ENCODE measurements at places on chromosomes 6 and 20. TPM values are rescaled to one million over a fixed set of nuclear protein-coding genes. Genes with fewer than 3 reads are reported as not detected.
A peak's percentile ranks its signal among the peaks of the same experiment; 100 is the strongest.

The CPXM1 gene
- polyA plus RNA-seq: not detected

DNA sequence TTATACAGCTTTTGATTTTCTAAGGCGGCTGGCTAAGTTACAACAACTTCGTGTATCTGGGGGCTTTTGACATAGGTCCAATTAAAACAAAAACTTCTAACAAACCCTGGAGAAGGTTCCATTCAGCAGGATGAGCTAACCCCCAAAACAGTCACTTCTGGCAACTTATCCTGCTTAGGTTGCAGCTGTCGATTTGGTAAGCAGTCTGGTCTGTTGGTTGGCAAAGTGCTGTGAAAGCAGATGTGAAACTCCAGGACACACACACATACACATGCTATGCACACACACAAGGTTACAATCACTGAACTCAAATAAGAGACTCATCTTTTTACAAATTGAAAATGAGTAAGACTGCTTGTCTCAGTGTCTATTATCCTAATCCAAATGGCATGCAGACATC is 119.0 kb upstream of the STMND1 start:
- H3K4me1 ChIP-seq: peaks cover 22% of the 10 kb centered on the region
- no peak overlapping the region for H3K4me3 ChIP-seq
- peak; percentile 9 for DNase-seq
- no peaks in the 10 kb centered on the region for H3K27me3 ChIP-seq
- H3K27ac ChIP-seq: no peak overlapping the region

DNA sequence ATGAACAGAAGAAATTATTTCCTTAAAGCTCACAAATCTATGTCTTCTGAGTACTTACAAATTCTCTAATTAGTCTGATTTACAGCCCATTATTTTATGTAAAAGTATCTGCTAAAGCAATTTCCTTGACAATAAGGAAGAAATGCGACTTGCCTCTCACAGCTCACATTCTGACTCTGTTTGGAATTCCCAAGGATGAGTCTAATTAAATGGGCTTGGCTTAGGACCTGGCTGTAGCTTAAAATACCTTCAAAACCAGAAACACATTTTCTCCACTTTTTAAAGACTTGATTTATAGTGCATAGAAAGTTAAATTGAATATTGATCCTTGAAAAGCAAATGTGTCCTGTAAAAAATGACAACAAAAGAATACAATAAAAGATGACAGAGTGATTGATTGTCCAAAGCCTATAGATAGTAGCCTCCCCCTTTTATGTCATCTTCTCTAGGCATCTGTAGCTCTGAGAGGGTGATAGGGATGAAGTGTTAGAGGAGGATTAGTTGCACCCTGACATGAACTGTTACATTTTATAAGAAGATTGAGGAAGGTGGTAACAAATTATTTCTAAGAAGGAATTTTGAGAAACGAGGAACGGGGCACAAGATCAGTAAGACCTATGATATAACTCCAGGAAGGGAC is 118.9 kb downstream of the MACROD2 start:
- no peaks in the 10 kb centered on the region for H3K27me3 ChIP-seq
- no peak overlapping the region for H3K27ac ChIP-seq
- H3K36me3 ChIP-seq: no peaks in the 10 kb centered on the region
- H3K4me3 ChIP-seq: no peak overlapping the region

GRCh38 chr6:84785671-84786070 is 21.3 kb upstream of the TBX18 start:
- no peak overlapping the region for H3K27ac ChIP-seq
- H3K4me3 ChIP-seq: no peak overlapping the region
- no peak for DNase-seq
- no peaks in the 10 kb centered on the region for H3K27me3 ChIP-seq

GRCh38 chr20:40508821-40509220 is 180.2 kb downstream of the MAFB start:
- H3K27ac ChIP-seq: peak overlapping the region; percentile 32
- DNase-seq: no peak
- H3K36me3 ChIP-seq: no peaks in the 10 kb centered on the region
- peaks cover 47% of the 10 kb centered on the region for H3K4me1 ChIP-seq

The SOX18 gene
- not detected for polyA plus RNA-seq

- H3K4me3 ChIP-seq: no peak overlapping the region
- no peak for DNase-seq
- H3K27ac ChIP-seq: no peak overlapping the region
- H3K27me3 ChIP-seq: peaks cover 30% of the 10 kb centered on the region
- H3K36me3 ChIP-seq: no peaks in the 10 kb centered on the region
Observed at GRCh38 chr6:36834576-36835341, 4.5 kb downstream of the CPNE5 start.

The RNF8 gene
- polyA plus RNA-seq: 4.9 TPM

The OR2J3 gene
- not detected for polyA plus RNA-seq

The SSR1 gene
- 59.1 TPM for polyA plus RNA-seq

GRCh38 chr20:46135856-46136633 is 17.9 kb downstream of the CD40 start:
- no peak for DNase-seq
- no peaks in the 10 kb centered on the region for H3K27me3 ChIP-seq
- no peak overlapping the region for H3K27ac ChIP-seq
- H3K4me3 ChIP-seq: no peak overlapping the region
- no peaks in the 10 kb centered on the region for H3K36me3 ChIP-seq

The CST5 gene
- not detected for polyA plus RNA-seq

GRCh38 chr20:38290829-38291814 is 12.8 kb upstream of the BPI start:
- no peak for DNase-seq
- H3K36me3 ChIP-seq: no peaks in the 10 kb centered on the region
- H3K27ac ChIP-seq: peak overlapping the region; percentile 62
- no peaks in the 10 kb centered on the region for H3K27me3 ChIP-seq

DNA sequence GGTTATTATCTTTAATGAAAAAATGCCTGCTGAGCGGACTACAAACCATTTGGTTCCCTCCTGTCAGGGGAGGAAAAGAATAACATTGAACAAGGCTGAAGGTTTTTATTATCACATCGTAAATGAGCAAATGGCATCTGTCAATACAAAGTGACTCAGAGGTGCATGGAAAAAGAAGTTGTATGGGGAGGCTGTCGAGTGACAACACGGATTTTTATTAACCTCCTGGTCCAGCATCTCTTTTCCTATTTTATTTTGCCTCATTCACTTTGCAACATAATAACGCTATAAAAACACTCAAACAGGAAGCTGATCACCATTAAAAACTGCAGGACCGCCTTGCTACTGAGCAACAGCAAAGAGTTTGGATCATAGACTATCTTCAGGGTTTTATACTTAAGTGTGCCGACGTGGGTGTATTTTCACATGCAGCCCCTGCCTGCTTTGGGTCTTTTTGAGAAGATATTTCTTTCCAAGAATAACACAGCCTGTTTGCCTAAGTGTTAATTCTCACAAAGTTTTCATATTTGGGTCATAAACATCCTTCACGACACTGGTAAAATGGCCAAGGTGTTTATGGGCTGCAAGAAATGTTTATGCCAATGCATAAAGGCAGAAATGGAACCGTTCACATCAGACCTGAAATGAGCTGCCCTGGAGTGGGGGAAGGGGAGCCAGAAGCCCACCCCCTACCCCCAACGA is 132.1 kb upstream of the SALL4 start:
- H3K4me3 ChIP-seq: no peak overlapping the region
- no peak for DNase-seq
- no peaks in the 10 kb centered on the region for H3K27me3 ChIP-seq
- no peaks in the 10 kb centered on the region for H3K36me3 ChIP-seq

GRCh38 chr6:89411145-89412070 is 665 bp downstream of the RRAGD start:
- peaks cover 37% of the 10 kb centered on the region for H3K4me1 ChIP-seq
- peak; percentile 42 for DNase-seq
- H3K27ac ChIP-seq: peak overlapping the region; percentile 15
- H3K27me3 ChIP-seq: no peaks in the 10 kb centered on the region
- H3K4me3 ChIP-seq: peak overlapping the region; percentile 91

- H3K4me1 ChIP-seq: peaks cover 49% of the 10 kb centered on the region
- peak overlapping the region; percentile 46 for H3K4me3 ChIP-seq
- DNase-seq: peak; percentile 98
- peak overlapping the region; percentile 93 for H3K27ac ChIP-seq
- no peaks in the 10 kb centered on the region for H3K36me3 ChIP-seq
- H3K27me3 ChIP-seq: no peaks in the 10 kb centered on the region
Observed at GRCh38 chr20:38167851-38168760, 3.0 kb upstream of the TGM2 start.

GRCh38 chr6:158069800-158070195 is 88.1 kb downstream of the SYNJ2 start:
- H3K27me3 ChIP-seq: no peaks in the 10 kb centered on the region
- H3K4me3 ChIP-seq: no peak overlapping the region
- H3K36me3 ChIP-seq: no peaks in the 10 kb centered on the region
- no peak for DNase-seq

DNA sequence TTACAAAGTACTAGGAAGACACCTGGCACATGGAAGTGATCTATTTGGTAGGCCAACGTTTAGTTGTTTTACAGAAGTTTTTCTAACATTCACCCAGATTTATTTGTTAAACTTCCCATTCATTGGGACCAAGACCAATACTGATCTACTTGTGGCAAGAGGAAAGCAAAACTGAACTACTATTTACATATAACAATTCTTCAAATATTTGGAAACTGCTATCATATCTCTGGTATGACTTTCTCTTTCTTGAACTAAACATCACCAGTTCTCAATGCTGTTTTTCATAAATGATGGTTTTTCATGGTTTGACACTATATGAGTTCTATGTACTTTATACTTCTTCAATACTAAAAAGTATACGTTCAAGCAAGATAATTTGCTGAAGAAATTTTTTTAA is 189.2 kb downstream of the ASCC3 start:
- no peak overlapping the region for H3K4me3 ChIP-seq
- no peaks in the 10 kb centered on the region for H3K27me3 ChIP-seq
- DNase-seq: no peak
- no peaks in the 10 kb centered on the region for H3K4me1 ChIP-seq
- H3K36me3 ChIP-seq: no peaks in the 10 kb centered on the region
- no peak overlapping the region for H3K27ac ChIP-seq

DNA sequence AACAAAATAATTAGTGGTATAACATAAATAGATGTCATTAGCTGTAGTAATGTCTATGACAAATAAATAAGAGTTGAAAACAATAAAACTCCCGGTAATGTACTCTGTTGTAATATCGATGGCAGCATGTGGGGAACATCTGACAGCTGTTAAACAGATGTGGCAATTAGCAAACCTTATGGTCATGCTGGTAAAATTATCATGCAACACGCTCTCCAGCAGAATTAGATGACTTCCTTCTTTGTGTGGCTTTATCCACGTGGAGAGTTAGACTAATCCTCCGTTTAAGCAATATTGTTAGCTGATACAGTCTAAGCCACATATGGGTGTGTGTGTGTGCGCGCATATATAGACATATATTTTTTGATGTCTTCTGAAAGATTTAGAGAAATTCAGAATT is 77.7 kb upstream of the ZFP64 start:
- H3K36me3 ChIP-seq: no peaks in the 10 kb centered on the region
- no peak overlapping the region for H3K4me3 ChIP-seq
- no peak overlapping the region for H3K27ac ChIP-seq
- no peak for DNase-seq
- no peaks in the 10 kb centered on the region for H3K27me3 ChIP-seq

The ACSS1 gene
- polyA plus RNA-seq: 26.6 TPM

DNA sequence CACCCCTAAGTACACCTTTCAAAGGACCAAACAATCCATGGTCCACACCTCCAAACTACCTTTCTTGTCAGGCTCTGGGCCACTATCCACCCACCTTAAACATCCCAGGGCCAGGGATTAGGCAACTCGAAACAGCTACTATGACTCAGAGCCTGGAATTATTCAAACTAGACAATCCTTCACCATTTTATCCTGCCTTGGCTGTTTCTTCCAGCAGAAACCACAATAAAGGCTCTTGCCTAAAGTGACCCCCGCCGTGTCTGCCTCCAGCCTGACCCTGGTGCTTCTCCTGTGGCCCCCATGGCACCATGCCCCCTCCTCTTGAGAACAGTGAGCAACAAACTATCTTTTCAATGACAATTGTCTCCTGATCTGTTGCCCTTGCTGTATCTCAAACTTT is 195.5 kb downstream of the EPM2A start:
- H3K4me3 ChIP-seq: no peak overlapping the region
- no peak for DNase-seq
- no peaks in the 10 kb centered on the region for H3K4me1 ChIP-seq
- H3K36me3 ChIP-seq: no peaks in the 10 kb centered on the region

- H3K27me3 ChIP-seq: no peaks in the 10 kb centered on the region
- peak overlapping the region; percentile 48 for H3K27ac ChIP-seq
- peaks cover 99% of the 10 kb centered on the region for H3K36me3 ChIP-seq
- no peak for DNase-seq
- H3K4me1 ChIP-seq: peaks cover 11% of the 10 kb centered on the region
- no peak overlapping the region for H3K4me3 ChIP-seq
Observed at GRCh38 chr6:109447878-109448555, 7.5 kb downstream of the SMPD2 start.

GRCh38 chr20:21539512-21539911 is 25.6 kb upstream of the NKX2-2 start:
- no peaks in the 10 kb centered on the region for H3K36me3 ChIP-seq
- peaks cover 5% of the 10 kb centered on the region for H3K27me3 ChIP-seq

DNA sequence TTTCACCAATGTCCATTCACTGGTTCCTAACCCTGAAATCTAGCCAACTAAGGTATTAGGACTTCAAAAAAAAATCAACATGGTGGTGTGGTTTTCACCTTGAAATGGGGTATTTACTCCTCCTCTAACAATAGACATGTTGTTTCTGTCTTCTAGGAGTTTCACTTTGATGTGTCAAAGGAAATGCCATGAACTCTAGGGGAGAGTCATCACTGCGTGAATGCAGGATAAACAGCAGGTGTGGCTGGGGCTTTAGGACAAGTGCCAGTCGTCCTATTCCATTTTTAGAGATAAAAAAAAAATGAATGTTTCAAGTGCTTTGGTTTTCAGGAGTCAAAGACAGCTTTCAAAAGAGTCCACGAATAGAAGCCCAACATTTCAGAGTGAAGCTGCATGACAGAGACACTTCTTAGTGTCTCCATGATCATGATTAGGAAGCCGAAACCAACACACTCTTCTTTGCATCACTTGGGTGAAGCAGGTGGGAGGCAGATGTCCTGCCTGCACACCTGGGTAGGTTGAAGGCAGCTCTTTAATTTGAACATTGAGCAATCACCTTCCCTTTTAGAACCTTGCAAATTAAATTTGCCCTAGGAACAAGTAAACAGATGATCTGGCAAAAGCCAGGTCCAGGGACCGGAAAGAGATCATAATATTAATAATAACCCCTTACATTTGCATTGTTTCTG is 328.5 kb upstream of the PRDM1 start:
- DNase-seq: no peak
- H3K4me1 ChIP-seq: no peaks in the 10 kb centered on the region
- H3K4me3 ChIP-seq: no peak overlapping the region
- no peak overlapping the region for H3K27ac ChIP-seq
- no peaks in the 10 kb centered on the region for H3K27me3 ChIP-seq
- H3K36me3 ChIP-seq: no peaks in the 10 kb centered on the region

All from CD14-positive monocyte (primary cell).